ENCODE measurements at places on chromosomes 12 and 14.
A peak's percentile ranks its signal among the peaks of the same experiment; 100 is the strongest.

DNA sequence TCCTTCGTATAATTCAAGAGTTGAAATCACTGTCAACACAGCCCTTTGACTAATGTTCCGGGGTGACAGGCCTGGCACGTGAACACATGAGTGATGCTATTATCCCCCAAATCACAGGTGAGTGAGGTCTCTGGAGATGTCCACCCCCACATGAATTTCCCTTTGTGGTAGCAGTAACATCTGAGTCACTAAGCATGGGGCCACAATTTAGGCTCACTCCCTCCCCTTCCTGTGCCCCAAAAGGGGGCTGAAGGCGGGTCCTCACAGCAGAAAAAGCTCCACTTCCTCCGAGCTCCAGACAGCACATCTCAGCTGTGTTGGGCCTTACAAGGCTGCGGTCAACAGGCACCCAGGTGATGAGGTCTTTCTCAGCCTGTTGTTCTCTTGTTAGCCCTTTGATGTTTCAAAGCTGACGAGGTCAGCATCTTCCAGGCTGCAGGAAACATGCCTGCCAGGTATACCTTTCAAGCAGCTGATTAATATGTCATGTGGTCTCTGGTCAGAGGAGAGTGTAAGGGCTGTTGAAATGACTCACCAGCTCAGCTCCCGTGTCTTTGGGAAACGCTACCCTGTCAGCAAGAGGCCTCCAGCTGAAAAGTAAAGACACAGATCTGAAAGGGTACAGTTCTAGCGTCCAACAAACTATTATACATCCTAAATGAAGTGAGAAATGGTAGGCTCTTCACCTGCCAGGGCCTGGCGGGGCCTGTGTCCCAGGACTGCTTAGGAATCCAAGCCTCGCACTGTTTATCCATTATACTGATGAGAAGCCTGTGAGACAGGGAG, 107.3 kb downstream of the ZFP36L1 start:
- peak; percentile 56 for DNase-seq

DNA sequence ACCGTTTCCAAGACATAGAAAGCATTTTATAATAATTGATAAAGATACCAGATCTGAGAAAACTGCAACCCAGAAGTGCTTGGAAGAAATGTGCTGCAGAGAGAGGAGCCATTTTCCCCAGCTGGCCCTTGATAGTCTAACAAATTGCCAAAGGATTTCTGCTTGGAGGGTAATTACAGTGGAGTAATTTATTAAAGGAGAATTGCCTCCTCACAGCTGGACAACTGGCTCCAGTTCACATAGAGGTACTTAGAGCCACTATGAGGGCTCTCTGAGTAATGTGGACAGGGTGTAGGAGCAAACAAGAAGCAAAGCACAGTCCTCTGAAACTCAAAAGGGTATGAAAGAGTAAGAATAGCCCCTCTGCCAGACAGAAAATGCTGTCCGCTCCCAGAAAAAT, 335.6 kb downstream of the SYT1 start:
- no peak for DNase-seq

- no peak for DNase-seq
Measured at GRCh38 chr12:2963154-2963759, 4.1 kb downstream of the TEAD4 start.

DNA sequence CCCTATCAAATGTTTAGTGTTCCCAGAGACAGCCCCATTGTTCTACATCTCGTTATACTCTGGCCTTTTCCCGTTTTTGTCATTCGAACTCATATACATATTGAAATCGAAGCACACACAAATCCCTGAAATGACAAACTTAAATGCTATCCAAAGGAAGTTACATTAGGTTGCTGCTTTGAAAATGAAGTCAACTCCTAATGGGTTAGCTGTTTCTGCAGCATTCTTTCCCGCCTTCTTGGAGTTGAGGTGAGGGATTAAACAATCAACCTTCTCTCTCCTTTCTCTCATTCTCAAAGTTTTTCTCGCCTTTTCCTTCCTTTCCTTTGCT, 642 bp upstream of the PHC1 start:
- DNase-seq = no peak

DNA sequence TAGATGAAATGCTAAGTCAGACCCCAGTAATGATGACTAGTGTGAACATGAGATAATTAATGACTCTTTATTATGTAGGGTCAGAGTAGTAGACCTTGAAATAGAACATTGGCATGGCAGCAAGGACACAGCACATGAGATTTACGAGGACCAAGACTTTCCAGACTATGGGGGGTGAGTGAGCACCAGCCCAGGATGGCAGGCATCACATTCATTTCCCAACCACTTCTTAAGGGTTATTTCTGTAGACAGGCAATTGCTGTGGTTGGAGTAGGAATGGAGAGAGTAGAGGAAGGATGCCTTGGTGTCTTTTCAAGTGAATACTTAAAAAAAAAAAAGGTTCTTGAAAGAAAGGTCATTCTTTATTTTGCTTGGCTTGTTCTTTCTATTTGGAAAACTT, 189.4 kb upstream of the DYRK2 start:
- no peak for DNase-seq

DNA sequence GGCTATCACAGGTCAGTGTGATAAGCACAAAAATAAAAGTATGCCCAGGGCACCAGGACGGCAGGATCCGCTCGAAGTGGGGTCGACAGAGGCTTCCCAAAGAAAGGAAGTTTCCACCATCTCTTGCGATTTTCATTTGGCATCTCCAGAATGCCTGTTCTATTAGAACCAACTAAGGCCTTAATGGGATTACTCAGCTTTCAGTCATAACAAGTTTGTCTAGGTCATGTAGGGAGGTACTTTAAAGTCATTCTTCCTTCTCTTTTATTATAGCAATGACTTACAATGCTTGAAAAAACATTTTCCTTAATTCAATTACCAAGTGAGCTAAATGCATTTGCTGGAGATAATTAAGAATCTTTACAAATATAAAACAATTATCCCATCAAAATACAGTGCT, 83.6 kb upstream of the DIO3 start:
- DNase-seq = no peak

DNA sequence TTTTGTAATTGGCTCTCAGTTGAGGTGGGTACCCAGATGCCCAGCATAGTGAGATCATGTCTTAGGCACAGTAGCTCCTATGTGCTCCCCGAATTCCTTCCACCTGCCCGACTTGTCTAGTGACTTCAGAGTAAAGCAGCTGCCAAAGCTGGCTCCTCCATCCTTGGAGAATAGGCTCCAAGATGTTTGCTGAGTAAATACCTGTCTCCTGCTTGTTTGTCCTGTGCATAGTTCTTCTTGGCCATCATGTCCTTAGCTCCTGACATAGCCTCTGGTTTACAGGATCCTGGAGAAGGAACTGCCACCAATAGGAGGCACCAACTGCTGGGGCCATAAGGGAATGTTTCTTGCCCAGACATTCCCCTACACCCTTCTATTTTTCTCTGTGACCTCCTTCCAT, 52.6 kb upstream of the CISTR start:
- no peak for DNase-seq
